ENCODE measurements at places on chromosomes 12 and 14.

- DNase-seq, result no peak
These were observed 210.8 kb downstream of the PCNX1 start for GRCh38 chr14:71117839-71118743.

- no peak for DNase-seq
These were observed 52.3 kb downstream of the IPO8 start for GRCh38 chr12:30643366-30643765.

- no peak for DNase-seq
These were observed 76.2 kb downstream of the PDZRN4 start for GRCh38 chr12:41264281-41264680.

DNA sequence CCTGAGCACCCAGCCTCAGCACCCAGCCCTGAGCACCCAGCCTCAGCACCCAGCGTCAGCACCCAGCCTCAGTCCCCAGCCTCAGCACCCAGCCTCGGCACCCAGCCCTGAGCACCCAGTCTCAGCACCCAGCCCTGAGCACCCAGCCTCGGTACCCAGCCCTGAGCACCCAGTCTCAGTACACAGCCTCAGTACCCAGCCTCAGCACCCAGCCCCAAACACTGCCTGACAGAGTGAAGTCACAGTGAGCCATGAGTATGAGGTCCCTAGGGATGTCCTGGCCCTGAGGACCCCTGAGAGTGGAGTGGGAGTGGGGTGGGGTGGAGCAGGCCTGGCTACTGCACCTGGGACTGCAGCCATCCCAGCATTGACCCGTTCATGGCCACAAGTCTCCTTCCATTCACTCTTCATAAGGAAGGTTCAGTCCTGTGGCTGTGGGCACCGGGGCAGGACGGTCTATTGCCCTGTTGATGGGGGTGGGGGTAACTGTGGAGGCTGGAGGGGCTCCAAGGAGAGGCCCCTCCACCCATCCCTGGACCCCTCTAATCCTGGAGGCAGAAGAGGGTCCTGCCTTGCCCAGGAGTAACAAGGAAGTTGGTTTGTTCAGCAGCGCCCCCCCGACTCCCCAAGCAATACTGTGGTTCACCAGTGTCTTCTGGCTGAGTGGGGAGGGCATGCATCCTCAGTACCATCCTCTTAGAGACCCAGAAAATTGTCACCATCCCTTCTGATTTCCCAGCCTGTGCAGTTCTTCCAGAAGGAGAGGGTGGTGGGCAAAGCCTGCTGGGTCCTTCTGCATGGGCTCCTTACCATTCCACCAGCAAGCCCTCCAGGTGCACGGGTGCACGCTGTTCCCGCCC is 140.5 kb downstream of the ADGRD1 start:
- no peak for DNase-seq

DNA sequence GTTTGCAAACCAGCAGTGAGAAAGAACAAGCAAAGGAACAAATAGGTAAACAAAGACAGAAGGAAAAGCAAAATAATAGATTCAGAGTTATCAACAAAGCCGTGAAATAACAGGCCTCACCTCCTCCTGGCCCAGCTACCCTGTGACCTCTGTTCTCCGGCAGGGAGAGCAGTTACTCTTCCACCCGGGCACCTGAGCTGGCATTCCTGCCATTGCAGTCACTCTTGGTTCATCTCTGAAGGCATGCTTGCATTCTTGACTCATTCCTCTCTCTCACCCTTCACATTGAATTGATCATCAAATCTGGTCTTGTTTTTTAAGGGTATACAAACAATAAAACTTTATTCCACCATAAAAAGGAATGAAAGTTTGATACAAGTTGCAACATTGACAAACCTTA is 95.1 kb downstream of the TTC8 start:
- DNase-seq, result no peak

- no peak for DNase-seq
These were observed 18.6 kb downstream of the ZDHHC17 start for GRCh38 chr12:76782526-76782925.

Measured in anterior cingulate cortex (tissue), 58 donors.